ENCODE measurements at places on chromosomes 1 and 21.

- peak; percentile 83 for DNase-seq
Observed at GRCh38 chr1:153568367-153569099, 2.9 kb upstream of the S100A2 start.

GRCh38 chr1:145886390-145886789 lies 724 bp upstream of the ANKRD35 start:
- no peak for DNase-seq

DNA sequence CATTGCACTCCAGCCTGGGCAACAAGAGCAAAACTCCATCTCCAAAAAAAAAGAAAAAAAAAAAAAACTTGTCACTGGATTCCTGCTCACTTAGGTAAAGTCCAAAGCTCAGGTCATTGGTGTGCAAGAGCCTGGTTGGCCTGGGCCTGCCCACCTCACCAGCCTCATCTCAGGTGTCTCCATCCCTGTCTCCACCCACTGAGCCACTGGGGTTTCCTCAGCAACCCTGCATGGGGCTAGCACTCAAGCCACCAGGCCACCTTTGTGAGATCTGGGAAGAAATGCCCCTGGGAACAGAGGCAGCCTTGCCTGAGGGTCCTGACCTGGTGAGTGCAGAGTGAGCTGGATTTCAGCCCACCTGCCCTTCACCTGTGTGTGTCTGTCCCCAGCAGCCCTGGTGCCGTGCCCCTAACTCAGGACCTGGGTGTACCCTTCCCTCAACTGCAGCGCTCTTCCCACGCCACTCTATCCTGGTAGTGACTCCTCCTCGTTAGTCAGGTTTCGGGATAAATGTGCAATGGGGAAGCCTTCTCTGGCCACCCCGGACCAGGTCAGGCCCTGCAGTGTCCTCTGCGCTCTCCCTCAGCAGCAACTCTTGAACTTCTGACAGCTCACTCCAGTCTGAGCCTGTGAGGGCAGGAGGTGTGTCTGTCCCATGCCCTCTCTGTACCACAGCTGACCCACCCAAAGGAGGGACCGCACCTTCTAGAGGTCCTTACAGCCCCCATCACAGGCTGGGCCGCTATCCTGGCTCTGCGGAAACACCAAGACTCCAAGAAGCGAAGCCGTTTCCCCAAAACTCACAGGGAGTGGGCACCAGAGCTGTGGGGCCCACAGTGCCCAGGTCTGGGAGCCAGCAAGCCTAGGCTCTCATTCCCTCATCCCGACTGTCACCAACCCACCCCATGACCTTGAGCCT lies 3.3 kb downstream of the PDZK1IP1 start:
- no peak for DNase-seq

DNA sequence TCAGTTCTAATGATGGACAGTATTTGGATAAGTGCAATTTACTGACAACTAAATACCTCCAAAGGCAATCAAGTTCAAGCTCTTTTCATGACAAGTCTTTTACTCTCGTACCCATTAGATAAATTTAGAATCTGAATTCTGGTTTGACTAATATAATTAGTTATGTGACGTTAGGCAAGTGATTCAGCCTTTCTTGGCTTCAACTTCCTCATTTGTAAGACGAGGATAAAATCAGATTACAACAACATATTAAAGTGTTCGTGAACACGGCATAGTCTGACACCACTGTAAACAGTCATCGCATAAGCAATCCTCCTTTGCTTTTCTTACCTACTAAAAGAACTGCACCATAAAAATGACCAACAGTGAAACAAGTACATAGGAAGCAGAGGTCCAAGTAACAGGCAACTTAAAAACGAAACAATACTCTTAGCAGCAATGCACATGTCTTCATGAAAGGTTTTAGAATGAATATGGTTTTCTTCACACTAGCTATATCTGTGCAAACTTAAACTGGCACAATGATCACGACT lies 25.7 kb downstream of the COA6 start:
- DNase-seq, result no peak

- DNase-seq, result no peak
Observed at GRCh38 chr21:37164742-37165141, 91.7 kb downstream of the TTC3 start.

DNA sequence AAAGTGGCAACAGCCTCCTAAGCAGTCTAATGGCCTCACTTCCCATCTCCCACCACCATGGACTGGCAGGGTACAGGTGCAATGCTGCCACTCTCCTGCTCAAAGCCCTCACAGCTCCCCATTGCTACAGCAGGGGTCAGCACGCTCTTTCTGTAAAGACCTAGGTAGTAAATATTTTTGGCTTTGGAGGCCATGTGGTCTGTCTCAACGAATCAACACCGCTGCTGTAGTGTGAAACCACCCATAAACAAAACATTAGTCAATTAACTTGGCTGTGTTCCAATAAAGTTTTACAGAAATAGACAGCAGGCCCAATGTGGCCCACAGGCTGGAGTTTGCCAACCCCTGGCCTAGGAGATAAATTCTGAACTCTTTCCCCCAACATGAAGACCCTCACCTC lies 44.6 kb upstream of the TMEM125 start:
- DNase-seq, result no peak

- DNase-seq, result no peak
Observed at GRCh38 chr1:6512245-6512907, 20.9 kb upstream of the PLEKHG5 start.

GRCh38 chr1:59752556-59753414 lies 62.0 kb upstream of the HOOK1 start:
- DNase-seq, result peak; percentile 35

DNA sequence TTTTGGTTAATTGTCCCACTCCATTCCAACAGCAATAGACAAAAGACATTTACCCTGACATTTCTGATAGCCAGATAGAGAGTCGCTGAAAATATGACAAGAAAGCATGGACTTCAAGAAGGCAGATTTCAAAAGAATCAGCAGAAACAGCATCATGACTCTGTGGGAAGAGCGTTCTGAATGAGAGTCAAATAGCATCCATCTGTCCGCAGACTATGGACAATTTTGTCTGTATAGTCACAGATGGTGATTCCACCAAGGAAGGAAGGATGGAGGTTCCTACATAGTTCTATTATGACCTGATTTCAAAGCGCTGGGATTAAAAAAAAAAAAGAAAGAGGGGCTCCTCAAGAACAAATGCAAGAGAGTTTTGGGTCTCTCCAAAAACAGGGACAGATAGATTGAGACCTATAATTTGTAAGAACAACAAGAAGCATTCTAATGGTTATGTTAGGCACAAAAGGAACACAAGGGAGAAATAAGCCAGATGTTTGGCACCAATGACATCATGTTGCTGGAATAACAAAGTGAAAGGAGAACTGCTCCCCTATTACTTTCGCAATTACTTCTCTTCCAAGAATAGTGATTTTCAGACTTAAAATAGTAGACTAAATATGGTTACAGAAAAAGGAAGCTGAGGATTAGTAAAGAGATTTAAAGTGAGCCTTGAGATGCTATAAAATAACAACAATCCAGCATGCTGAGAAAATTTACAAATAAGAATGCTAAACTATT lies 28.5 kb downstream of the NIBAN1 start:
- DNase-seq, result no peak

DNA sequence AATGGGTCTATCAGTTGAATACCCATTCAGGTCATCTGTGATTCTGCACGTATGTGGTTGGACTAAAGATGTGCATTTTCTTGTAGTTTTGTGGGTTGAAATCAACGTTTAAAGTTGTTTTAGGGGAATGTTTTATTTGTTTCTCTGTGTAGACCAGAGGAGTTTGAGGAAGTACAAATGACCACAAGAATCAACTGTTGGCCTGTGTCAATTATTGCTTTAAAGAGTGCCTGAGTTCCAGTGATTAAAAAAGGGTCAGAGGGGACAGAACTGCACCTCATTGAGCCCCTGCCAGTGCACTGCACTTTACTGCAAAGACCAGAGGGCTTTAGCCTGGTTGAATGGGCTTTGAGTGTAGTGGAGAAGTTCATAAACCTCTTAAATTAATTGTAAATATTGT lies 190.3 kb downstream of the VPS13D start:
- DNase-seq, result no peak

GRCh38 chr1:232627645-232628334 lies 2.1 kb downstream of the SIPA1L2 start:
- no peak for DNase-seq

- no peak for DNase-seq
Observed at GRCh38 chr21:45378258-45378966, 26.6 kb upstream of the COL18A1 start.

GRCh38 chr1:151156515-151156819 lies at the start of gene TNFAIP8L2:
Gene TNFAIP8L2 (plus strand): TSS chr1:151156649. CDS start chr1:151158698, 2,049 bp downstream.
- DNase-seq, result peak; percentile 26

DNA sequence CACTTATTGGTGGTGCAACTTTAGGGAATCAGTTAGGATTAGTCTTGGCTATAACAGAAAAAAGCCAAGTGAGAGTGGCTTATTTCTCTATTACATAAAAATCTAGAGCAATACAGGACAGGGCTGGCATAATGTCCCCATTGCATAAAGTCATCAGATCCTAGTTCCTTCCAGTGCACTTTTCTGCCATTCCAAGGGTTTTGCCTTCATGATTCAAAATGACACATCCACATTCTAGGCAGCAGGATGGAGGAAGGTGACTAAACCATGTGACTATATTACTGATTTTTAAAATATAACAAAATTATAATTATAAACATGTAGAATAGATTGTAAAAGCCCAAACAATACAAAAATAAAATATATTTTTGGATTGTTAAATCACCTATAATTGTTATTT lies 18.8 kb downstream of the JUN start:
- no peak for DNase-seq

DNA sequence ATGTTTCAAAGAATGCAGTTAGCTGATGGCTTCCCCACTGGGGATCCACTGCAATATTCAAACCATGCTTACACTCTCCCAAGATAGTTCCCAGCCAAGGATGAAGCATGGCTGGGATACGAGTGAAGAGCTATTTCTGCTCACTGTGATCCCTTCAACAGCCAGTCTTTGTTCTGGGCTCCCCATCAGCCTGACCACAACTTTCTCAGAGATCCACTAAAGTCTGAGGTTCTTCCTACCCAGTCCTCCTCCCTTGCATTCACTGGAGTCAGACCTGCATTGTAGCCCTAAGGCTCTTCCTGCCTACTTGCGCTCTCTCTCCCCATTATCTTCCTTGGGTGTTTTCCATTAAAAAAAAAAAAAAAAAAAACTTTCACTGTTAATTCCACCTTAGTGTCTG lies 101.4 kb downstream of the TTLL7 start:
- DNase-seq, result no peak

DNA sequence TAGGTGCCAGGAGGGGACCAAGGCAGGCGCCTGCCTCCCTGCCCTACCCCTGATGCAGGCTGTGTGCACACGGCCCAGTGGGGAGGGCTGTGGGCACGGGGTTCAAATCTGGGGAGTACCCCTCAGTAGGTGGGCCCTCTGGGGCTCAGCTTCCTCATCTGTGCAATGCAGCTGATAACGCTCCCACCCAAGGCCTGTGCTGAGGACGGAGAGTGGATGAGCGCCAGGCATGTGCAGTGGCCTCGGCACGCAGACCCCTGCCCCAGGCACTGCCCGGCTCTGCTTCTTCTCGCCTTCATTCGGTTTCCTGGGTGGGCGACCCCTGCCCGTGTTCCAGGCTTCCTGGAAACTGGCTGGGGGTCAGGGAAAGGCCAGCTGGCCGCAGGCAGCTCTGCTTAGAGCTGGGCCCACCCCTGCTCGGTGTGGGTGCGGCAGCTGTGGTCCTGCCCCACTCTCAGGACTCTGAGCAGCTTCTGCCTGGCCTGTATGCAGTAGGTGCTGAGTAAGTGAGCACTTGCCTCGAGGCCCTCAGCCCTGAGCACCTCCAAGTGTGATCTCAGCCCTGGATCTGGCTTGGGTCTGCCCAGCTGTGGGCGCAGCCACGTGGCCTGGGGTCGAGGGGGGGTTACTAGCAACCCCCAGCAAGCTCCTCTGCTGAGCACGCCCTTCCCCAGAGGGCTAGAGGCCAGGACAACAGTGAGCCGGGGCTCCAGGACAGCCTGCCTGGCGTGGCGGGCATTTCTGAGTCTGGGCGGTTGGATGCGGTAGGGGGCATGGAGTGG lies 11.9 kb upstream of the TNFRSF14 start:
- DNase-seq, result peak; percentile 22

GRCh38 chr1:75643460-75643859 lies 32.5 kb upstream of the SLC44A5 start:
- DNase-seq, result no peak

DNA sequence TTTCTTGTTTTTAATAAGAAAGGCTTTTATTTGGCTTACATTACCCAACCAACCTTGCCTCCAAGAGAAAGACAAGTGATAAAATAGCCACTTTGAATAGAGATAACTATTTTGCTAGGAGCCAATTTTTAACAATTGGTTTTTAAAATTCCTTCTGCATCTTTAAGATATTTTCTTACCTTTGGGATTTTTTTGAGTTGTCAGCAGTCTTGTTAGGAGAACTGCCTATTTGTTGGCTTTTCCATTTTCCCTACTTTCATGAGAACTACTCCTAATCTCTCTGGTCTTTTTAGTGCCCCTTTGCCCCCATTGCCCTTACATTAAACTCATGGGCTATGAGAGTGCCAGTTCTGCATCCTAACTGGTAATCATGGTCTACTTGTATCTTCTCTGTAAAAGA lies 38.1 kb upstream of the EPS15 start:
- DNase-seq, result no peak

DNA sequence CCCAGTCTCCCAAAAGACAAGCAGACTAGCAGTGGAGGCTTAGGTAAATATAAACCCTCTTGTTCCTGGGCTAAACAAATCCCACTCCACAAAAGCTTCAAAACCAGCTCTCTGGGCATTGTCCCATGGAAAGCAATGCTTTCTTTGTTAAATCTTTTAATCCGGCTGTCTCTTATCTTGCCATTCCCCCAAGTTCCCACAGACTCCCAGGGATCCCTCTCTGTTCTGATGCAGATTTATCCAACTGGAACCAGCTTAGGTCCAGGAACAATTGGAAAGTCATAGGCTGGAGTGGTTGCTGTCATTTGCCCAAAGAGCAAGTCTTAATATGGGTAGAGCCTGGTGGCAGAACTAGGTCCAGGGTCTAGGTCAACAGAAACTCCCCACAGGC lies 110.1 kb upstream of the ATP1A1 start:
- no peak for DNase-seq

DNA sequence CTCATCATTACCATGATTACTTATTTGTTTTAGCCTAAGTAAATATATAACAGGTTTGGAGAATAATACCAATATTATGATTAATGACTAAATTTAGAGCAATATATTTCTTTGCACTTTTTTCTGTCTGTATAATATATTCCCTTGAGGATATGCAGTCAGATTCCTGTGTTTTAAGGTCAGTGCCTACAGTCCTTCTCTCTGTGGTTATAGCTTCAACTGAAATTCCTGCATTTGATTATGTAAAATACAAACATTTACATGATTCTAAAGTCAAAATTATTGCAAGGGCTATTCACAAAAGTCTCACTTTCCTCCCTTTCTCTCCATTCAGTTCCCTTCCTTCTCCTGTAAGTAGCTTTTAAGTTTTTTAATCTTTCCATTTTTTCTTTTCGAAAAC lies 142.9 kb upstream of the COL6A1 start:
- no peak for DNase-seq
